Muscle of leg (tissue), 16 donors: ENCODE measurements at places on chromosomes 12 and 14. TPM values are rescaled to one million over a fixed set of nuclear protein-coding genes. Genes with fewer than 3 reads are reported as not detected.

Gene SLC25A21
- total RNA-seq = 1.1 TPM

Gene CD27
- total RNA-seq = 0.27 TPM

Gene HHIPL1
- 2.3 TPM for total RNA-seq

Gene MIPOL1
- total RNA-seq = 10.5 TPM

Gene SDS
- total RNA-seq = not detected

Gene TAS2R46
- total RNA-seq = 1.6 TPM

Gene CCDC196
- not detected for total RNA-seq
